Putamen (tissue), 1 donor: ENCODE measurements at places on chromosomes 6 and 20.

DNA sequence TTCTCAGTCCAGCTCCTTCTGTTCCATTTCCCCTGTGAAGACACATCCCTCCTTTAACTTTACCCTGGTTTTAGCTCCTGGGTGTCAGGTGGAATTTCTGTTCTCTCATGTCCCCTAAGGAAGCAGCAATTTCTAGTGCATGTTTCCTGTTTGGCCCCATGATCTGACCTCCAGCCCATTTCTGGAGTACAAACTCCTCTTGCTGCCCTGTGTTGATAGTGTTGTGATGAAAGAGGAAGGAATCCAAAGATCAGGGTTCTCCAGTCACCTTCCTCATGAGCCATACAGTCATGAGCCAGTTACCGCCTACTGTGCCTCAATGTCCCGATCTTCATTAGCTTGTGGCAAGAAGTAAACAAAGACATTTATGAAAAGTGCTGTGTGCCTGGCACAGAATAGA is 97.4 kb downstream of the PHACTR1 start:
- DNase-seq = no peak

GRCh38 chr6:26217714-26218075 is 130.5 kb downstream of the HFE start:
- DNase-seq = no peak

DNA sequence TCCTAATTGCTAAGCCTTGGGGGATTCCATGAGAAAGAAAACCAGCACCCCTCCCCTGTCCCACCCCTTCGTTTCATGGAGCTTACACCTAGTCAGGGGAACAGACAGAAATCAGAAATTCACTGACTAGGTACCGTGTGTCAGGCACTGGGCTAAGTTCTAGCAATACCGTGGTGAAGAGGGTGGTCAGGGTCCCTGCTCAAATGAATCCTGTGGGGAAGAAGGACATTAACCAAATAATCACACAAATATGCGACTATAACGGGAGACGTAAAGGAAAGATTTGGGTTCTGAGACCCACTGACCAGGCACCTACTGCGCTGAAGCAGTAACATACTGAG is 65.1 kb upstream of the TOP1 start:
- no peak for DNase-seq

DNA sequence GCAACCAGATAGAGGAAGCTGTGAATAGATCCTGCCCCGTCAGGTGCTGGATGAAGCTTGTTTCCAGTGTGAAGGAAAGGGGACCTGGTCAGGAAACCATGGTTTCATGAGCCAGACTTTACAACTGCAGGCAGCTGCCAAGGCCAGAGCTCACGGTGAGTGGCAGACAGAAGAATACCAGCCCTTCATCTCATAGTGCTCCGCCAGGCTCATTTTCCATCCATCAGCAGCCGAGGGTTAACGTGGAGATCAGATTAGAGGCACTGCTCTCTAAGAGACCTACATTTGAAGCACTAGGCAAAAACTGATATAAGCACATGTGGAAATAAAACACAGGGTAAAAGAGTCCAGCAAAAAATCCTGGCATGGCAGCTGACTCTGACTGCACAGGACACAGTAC is 172.4 kb downstream of the CD24 start:
- DNase-seq = no peak

- DNase-seq = peak; percentile 11
Measured at GRCh38 chr20:48541581-48542071, 286.2 kb downstream of the PREX1 start.

- peak; percentile 2 for DNase-seq
Measured at GRCh38 chr6:87436435-87436834, 28.7 kb downstream of the CFAP206 start.

DNA sequence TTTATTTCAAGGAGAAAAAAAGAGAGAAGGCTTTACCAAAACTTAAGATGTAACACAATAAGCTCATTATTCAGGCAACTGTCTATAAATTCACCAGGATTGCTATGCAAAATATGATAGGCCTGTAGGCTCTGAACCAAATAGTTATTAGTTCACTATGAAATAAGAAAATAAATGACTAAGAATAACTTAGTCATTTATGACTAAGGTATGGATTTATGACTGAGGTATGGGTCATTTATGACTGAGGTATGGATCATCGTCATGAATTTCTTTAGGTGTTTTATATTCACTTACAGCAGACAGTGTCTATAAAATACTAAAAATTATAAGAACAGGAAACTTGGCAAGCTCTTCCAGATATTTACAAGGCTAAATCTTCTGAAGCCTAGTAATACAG is 52.1 kb upstream of the SNX9 start:
- DNase-seq = no peak

GRCh38 chr6:149277621-149278020 is 39.9 kb upstream of the TAB2 start:
- DNase-seq = no peak

- no peak for DNase-seq
Measured at GRCh38 chr20:60868316-60868891, 383.7 kb upstream of the CDH4 start.

DNA sequence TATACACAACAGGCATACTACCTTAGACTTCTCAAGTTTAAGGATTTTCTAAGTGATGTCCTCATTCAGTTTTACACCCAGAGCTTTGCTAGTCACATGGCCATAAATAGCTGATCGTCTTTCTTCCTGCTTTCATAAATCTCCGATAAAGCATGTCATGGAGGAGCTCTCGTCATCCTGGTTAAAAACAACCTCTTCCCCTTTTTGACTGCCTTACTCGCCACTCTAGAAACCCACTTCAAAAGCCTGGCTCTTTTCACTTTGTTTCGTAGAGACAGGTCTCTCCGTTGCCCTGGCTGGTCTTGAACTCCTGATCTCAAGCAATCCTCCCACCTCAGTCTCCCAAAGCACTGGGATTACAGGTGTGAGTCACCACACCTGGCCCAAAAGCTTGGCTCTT is 67.0 kb upstream of the SMIM29 start:
- no peak for DNase-seq

- no peak for DNase-seq
Measured at GRCh38 chr6:43840490-43841218, 70.6 kb downstream of the VEGFA start.

DNA sequence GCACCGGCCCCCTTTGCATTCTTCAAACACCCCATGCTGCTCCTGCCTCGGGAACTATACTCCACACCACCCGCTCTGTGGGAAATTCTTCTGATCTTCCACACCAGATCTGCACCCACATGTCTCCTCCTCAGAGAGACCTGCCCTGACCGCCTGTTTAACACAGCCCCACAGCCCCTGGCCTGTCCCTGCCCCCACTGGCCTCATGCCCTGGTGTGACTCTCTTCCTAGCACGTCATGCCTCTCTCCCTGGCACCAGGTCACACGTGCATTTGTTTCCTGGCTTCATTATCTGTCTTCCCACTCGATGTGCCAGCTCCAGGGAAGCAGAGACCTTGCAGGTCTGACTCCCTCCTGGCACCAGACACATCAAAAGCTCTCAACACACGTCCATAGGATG is 79.6 kb downstream of the ANKRD60 start:
- no peak for DNase-seq

DNA sequence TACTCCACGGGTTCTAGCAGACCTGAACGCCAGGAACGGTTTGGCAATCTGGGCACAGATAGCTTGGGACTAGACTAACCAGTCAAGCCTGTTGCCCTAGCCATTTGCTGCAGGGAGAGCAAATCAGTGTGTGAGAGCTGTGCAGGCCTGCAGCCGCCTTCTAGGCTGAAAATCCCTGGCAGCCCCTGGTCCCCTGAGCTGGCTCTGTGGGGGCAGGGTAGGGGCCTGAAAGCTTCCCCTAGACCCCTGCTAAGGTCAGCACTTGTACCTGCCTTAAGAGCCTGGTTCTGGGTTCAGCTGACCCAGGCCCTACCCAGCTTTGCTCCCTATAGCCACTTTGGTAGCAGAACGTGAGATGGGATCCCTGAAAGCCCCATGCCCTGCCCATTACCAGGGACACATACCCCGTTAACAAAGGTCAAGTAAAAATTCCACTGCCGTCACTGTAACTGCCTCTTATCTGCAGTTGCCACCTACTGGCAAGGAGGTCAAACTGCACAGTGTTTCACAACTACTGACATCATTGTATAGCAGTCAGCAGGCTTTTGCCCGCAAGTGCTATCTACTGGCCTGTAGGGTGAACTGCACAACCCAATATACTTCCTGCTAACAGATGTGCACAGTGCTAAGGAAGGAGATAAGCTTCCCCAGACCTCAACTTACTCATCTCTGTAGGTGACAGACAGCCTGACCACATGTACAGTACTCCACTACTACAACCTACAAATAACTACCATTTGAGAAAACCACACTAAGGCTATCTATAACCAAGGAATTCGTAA is 95.1 kb upstream of the OLIG3 start:
- DNase-seq = no peak

GRCh38 chr6:22079783-22080182 is 217.1 kb downstream of the PRL start:
- no peak for DNase-seq

GRCh38 chr20:38725931-38726803 is 1.9 kb downstream of the SLC32A1 start:
- DNase-seq = no peak

GRCh38 chr6:115220551-115221159 is 840.0 kb downstream of the FRK start:
- no peak for DNase-seq

DNA sequence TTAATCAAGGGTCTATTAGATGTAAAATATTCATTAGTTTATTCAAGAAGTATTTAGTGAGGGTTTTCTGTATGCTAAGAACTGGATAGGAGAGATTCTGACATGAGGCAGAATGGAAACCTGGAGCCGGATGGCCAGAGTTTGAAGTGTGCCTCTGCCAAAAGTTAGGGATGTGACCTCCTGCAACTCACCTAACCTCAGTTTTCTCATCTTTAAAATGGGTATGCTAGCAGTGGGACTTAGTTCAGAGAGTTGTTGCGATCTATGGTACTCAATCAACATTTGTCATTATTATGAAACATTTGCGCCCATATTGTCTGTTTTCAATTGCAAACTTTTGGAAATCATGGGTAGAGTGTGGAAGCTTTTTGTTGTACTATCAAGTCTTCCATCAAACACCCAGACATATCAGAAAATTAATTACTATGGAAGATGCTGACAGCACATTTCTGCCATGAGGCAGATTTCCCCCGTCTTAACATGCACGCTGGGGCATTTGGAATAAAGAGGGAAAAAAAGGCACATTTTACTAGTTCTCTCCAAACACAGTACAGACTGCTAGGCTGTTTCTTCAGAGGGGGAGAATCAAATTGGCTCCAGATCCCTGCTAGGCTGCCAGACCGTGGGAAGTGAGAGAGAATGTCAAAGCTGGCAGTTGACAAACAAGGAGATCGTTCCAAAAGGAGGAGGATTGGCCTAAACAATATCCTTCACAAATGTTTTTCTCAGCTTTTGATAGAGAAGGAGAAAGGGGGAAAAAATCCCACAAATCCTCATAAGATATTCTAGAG is 205.3 kb upstream of the TSHZ2 start:
- no peak for DNase-seq

- DNase-seq = no peak
Measured at GRCh38 chr6:132390451-132390850, 10.8 kb downstream of the MOXD1 start.

- DNase-seq = no peak
Measured at GRCh38 chr6:138689849-138690248, 83.7 kb upstream of the CCDC28A start.

DNA sequence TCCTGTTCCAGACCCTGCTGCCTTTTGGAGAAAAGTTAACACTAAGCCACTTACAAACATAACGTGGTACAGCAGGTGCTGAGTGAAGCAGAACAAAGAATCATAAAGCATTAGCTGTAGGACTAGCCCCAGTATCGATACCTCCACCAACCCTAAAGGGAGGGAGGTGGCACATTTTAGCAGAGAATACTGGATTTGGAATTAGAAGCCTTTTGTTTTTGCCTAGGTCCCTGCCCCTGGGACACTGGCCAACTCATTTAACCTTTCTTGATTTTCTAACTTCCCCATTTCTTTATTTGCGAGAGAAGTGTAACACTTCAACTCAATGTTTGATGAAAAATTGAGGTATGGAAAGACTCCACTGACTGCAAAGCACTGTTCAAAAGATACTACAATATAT is 93.5 kb downstream of the B3GAT2 start:
- no peak for DNase-seq

GRCh38 chr6:159416891-159417560 is 247.8 kb downstream of the FNDC1 start:
- no peak for DNase-seq

GRCh38 chr20:12395353-12395752 is 477.7 kb downstream of the BTBD3 start:
- DNase-seq = no peak

DNA sequence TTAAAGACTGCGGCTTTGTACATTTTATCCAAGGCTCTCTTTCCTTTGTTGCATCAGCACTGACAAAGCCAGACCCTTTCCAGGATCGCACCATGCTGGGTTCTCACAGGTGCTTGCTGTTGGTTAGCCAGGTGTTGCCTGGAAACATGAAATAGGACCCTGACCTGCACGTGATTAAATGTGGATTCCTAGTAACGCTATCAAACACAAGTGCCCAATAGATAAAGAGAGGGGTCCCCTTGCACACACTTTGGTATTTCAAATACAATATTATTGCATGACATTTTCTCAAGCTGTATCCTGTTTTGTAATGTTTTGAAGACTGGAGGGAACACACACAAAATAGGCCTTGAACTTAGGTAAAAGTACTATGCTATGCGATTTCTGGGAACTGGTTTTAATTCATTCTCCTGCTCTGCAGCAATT is 73.3 kb downstream of the AKAP12 start:
- DNase-seq = no peak

DNA sequence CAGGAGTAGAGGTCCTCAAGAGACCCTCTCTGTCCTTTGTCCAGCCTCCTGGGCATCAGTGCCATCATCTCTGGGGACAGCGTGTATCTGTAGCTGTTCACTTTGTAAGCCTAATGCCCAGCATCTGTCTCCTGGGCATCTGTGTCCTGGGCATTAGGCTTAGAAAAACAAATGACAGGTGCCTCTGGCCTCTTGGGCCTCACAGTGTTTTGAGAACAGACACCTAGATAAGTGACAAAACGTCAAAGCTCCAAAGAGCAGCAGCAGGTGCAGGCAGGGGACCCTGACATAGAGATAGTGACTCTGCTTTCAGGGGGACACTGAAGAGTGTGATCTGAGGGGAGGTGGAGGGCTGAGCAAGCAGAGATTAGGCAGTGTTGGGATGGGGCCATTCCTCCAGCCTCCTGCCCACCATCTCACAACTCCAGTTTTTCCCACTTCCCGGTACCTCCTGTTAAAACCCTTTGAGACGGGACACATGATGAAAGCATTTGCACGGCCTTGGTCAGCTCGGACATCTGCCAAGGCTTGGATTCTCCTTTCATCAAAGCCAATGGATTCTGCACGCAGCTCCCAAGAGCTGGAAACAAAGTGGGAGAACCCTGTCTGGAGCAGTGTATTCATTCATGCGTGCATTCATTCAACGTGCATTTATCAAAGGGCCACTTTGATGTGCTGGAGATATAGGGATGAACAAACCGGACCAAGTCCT is 55.5 kb upstream of the CD93 start:
- no peak for DNase-seq

- no peak for DNase-seq
Measured at GRCh38 chr6:43093436-43094289, 17.5 kb downstream of the PTK7 start.
